ENCODE measurements at places on chromosomes 11 and 22.

- DNase-seq, result no peak
Observed at GRCh38 chr11:95175818-95176380, 55.1 kb downstream of the SESN3 start.

- DNase-seq, result peak; percentile 76
Observed at GRCh38 chr11:116207421-116208141, 565.2 kb downstream of the BUD13 start.

DNA sequence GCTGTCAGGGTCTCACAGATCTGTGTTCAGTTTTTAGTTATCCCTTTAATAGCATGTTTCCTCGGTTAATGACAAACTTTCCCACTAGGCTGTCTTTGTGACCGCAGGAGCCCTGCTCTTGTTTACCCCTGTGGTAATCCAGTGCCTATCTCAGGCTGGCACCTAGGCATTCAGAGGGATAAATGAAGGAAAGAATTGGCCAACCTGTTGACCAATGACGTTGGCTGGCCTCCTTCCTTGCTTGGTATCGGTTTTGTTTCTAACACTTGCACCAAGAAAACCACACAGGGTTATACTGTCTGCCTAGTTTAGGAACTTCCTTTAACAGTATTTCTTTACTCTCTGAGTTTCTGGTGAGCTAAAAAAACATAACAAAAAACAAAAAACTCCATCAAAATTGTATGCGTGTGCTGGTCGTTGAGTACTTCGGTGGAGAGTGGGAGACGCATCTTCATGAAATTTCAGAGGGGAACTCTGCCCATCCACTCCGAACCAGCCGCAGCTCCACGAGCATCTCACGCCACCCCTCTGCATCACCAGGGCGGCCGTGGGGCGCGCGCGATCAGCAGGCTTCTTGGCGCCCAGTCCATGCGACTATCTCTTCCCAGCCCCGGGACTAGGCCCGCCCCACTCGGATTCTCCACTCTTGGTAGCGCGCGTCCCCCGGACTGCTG is 563 bp upstream of the ENDOD1 start:
- no peak for DNase-seq

DNA sequence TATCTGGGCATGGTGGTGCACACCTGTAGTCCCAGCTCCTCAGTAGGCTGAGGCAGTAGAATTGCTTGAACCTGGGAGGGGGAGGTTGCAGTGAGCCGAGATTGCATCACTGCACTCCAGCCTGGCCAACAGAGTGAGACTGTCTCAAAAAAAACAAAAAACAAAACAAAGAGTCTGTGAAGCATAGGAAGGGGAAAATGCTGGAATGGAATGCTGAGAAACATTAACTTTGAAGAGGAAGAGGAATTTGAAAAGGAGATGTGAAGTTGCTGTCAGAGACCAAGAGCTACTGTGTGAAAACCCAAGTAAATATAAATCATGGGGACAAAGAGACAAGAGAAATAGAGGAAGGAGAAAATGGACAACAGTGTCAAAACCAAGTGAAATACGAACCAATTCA is 455.1 kb upstream of the ARHGAP42 start:
- no peak for DNase-seq

GRCh38 chr22:36352803-36353507 is 34.8 kb downstream of the MYH9 start:
- DNase-seq, result no peak

- DNase-seq, result no peak
Observed at GRCh38 chr22:47292546-47293320, 530.3 kb downstream of the TBC1D22A start.

DNA sequence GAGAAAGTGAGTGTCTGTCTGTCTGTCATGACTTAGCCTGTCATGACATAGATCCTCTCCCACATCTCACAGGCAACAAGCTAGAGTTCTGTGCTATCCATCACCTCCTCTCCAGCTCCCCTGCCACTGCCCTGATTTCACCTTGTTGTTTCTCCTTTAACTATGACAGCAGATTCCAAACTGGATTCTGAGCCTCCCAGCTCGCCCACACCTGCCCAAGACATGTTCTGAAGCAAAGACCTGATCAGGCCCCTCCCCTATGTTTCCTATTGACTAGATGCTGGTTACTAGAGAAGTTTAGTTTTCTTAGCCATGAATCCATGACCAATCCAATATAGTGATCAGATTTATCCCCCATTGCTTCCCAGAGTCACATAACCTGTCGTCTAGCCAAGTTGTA is 15.4 kb downstream of the PRSS23 start:
- DNase-seq, result no peak

DNA sequence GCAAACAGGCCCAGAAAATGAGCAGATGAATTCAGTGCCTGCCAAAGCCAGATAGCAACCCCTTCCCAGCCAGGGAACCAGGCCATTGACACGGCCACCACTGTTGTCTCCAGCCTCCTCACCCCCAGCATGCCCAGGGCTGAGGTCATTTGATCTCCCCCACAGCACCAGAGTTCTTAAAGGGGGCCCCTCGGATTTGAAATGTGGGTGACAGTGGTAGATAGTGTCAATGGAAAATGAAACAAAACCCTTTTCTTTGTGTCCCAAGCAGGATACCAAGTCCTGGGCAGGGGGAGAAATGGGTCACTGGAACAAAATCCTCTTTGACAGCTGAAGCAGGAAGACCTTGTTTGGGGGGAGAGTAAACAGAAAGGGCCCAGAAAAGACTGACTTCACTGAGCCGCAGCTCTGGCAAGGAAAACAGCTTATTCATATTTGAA is 14.3 kb upstream of the ACCSL start:
- no peak for DNase-seq

- no peak for DNase-seq
Observed at GRCh38 chr11:99968336-99968735, 718.8 kb upstream of the ARHGAP42 start.

DNA sequence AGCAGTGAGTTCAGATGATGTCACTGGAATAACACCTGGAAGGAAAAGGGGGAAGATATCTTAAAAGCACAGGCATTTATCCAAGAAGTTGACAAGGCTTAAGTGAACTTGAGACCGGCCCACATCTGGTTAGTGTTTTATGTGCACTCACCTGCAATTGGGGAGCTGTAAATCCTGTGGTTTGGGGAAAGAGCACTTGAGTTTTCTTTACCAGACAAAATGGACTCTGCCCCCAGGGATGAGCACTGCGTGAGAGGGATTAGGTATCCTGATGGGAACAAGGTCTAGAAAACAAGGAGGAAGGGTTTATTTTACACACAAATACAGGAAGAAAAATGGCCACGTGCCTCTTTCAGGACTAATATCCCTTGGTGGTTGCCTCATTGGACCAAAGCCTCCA is 15.2 kb downstream of the E2F8 start:
- DNase-seq, result no peak

DNA sequence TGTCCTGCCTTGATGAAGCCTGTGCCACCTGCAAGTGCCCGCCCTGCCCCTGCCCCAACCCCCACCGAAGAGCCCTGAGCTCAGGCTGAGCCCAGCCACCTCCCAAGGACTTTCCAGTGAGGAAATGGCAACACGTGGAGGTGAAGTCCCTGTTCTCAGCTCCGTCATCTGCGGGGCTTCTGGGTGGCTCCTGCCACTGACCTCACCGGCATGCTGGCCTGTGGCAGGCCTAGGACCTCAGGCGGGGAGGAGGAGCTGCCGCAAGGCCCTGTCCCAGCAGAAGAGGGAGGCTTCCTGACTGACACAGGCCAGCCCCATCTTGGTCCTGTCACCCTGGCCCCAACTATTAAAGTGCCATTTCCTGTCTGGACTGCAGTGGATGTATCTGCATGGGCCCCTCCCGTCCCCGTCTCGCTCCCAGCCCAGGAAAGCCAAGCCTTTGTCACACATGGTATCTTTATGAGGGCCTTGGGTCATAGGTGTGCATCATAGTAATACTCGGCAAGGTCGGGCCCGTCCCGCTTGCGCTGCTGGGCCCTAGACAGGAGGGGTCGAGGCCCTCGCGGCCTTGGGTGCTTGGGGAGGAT is 882 bp downstream of the FREY1 start:
- DNase-seq, result no peak

GRCh38 chr11:116855413-116855812 is 18.0 kb upstream of the APOA1 start:
- DNase-seq, result no peak

GRCh38 chr11:65279741-65280440 is 18.1 kb downstream of the POLA2 start:
- no peak for DNase-seq

GRCh38 chr11:13629779-13630178 is 38.7 kb upstream of the FAR1 start:
- DNase-seq, result no peak

DNA sequence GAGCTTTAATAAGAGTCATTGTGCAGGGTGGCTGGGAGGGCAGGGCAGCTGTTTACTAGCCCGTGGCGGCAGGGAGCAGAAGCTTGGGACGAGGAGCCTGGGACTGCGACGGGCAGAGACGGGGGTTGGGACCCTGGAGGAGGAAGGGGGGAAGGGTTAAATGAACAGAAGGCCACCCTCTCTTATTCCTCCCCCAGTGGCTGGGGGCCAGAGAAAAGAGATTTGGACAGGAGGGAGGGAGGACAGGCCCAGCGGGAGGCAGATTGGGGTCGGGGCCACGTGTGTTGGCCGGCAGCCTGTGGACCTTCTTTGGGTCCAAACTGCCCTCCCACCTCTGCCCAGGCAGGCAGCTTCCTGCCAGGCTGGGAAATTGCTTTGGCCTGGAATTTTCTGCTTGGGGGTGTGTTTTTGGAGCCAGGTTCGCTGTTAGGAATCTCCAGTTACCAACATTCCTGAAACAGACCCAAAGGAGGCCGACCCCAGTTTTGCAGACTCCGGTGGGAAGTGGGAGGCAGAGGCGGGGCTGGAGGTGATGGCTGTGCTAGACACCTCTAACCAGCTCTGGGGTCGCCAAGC is 50.2 kb downstream of the APOL3 start:
- no peak for DNase-seq

DNA sequence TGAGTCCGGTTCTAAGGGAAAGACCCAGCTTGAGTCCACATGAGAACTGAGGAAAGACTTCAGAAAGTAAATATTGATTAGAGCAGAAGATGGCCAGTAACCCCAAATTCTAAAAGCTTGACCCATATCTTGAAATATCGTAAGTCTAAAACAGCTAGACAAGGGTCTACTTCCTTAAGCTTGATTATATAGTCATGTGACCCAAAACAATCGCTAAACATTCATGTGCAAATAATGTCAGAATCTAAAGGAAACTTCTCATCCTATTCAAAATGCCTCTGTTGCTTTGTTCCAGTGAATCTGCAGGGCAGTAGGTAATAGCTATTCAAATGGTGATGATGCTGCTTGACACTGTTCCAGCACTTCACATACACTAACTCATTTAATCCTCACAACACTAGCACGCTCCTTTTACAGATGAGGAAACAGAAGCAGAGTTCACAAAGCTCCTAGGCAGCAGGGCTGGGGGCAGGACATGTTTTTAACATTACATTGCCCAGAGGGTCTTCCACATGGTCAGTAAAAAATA is 52.6 kb downstream of the TCF20 start:
- no peak for DNase-seq

GRCh38 chr11:197741-198235 is 4.9 kb downstream of the SCGB1C1 start:
- no peak for DNase-seq

DNA sequence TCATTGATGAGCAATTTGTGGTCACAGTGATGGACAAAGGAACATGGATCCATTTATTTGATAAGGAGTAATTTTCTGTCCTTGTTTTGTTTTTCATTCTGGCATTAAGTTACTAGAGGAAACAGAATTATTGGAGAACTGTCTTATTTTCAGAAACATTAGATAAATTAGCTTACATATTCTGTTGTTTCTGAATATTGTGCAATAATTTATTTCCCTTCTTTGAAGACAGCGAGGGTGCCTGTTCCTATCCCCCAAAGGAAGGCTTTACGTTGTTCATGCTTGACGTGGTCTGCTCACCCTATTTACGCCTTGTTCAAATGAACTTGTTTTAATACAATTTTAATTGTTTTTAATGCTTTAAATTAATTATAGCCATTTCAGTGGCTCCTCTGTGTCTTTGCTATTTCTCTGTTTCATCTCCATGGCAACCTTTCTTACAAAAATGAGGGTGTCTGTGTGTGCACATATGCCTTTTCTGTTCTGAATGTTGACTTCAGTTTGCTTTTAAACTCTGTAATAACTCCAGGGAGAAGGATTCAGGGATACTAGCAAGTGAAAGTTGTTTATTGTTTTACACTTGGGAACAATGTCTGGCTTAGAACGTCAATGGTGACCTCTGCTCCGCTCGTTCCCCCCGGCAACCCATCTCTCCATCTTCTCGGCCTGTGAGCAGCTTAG is 138.3 kb upstream of the PLET1 start:
- DNase-seq, result no peak

DNA sequence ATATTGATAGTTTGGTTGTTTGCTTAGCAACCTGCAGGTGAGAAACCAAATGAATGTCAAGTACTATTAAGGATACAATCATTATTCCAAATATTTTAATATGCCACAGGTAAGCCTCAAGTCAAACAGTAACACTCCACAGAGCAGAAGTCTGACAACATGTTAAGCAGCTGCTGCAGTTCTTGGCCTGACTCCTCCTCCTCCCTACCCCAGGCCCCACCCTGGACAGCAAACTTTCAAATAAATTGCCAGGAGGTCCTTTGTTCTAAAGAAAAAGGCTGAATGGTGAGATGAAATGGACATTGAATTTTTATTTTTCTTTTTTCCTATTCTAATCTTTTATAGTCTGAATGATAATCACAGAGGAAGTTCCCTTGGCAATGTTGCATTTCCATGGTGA is 260.0 kb upstream of the POU2AF2 start:
- no peak for DNase-seq

DNA sequence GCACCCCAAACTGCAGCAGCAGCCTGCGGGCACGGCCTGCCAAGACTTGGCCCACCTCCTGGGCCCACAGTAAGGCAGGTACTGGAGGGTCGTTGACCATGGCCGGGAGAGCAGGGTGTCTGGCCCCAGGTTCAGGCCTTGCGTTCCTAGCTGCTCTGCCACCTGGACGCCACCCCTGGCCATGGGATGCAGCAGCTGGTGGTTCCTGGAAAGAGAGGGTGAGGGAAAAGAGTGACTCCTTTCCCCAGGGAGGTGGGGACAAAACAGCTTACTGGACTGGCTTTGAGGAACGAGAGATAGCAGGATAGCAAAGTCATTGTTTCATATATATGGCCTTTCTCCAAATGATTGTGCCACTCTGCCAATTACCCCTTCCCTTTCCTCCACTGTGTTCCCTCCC is 1.8 kb downstream of the BSCL2 start:
- DNase-seq, result no peak

DNA sequence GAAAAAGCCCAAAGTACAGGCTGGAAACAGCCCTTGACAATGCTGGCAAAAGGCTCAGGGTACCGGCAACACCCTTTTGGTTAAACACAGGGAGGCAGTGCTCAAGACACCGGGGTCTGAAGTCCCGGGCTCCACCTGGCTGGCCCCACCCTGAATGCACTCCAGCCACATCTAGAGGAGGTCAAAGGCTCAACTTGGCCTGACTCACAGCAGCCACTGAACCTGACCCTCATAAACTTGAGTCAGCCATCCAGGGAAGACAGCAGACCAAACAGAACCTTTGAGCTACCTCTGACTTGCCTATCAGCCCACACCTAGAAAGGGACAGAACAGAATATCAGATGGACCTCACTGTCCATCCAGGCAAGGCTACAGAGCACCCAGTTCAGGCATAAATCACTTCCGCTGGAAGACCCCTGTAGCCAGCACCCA is 3.8 kb downstream of the CFL1 start:
- DNase-seq, result no peak

- peak; percentile 87 for DNase-seq
Observed at GRCh38 chr11:61747192-61747966, 5.1 kb upstream of the MYRF start.

Data from glutamatergic neuron (in vitro differentiated cells).